ENCODE measurements at places on chromosomes 12 and 14.

- no peak for DNase-seq
Measured at GRCh38 chr14:51604073-51604472, 47.6 kb upstream of the FRMD6 start.

- no peak for DNase-seq
Measured at GRCh38 chr12:7856516-7856915, 16.2 kb downstream of the SLC2A14 start.

- no peak for DNase-seq
Measured at GRCh38 chr12:45532113-45532512, 197.4 kb upstream of the ARID2 start.

DNA sequence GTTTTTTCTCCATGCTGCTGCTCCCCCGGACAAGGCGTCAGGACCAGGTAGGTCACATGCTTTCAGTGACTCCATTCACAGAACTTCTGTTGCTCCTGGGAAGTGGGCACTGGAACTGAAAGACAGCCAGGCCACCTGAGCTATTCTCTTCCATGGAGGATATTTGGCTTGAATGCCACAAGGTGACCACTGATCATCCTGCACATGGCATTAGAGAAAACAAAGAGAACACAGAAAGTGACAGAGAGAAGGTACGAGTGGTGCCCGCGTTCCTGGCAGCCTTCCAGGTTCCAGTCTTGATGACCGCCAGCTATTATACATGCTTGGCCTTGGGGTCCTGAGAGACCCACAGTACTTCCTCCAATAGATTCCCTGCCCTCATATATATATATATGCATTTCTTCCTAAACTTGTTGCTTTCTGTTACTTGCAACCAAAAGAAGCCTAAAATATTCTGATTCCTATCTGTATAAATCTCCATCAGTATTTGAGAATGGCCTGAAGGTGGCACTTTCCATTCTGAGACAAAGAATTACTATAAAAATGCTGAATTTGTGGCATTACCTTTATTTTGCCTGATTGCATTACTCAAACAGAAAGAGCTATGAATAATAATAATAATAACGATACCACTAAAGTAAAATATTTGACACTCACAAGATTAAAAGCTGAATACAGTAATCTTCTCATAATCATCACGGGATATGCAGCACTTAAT is 174.9 kb downstream of the FOXN3 start:
- no peak for DNase-seq

DNA sequence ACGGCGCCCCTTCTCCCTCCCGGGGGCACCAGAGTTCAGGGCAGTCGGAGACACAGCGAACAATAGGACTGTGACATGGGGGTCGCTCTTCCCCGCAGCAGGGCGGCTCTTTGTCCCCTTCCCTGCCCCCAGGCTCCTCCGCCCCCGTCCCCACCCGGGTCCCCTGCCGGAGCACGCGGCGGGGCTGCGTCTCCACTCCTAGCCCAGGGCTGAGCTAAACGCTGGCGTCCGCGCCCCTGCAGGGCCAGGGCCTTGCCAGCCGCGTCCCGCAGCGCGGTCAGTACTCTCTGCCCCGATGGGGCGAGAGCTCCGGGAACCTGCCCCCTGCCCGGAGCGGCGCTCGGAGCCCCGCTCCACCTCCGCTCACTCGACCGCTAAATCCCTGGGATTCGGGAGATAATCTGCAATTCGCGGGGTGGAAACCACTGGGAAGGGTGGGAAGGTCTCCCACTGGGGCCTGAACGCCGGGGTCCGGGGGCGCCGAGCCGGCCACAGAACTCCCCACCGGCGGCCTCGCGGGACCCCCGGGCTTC is 825 bp upstream of the CCDC85C start:
- no peak for DNase-seq

DNA sequence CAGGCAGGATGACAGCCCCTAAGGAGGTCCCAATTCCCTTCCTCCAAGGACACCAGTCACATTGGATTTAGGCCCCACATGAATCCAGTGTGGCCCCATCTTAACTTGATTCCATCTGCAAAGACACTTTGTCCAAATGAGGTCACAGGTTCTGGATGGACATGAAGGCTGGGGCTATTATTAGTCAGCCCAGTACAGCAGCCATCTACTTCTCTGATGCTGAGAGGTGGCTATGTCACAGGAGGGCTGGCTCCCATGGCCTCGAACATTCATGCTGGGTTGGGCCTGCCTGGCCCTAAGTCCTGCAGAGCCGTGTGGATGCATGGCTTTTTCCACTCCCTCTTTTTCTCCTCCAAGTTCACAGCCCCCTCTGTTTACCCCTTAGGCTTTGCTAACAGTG is 35.9 kb downstream of the SLC15A4 start:
- no peak for DNase-seq

DNA sequence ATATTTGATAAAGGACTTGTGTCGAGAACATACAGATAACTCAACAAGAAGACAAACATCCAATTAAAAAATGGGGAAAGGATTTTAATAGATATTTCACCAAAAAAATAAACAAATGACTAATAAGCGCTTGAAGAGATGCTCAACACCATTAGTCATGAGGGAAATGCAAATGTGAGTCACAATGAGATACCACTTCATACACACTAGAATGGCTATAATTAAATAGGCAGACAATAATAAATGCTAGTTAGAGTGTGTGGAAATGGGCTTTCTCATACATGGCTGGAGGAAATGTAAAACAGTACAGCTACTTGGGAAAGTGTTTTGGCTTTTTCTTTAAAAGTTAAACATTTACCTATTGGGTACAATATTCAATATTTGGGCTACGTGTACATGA is 34.8 kb downstream of the DLK1 start:
- DNase-seq = peak; percentile 8

Measured in suppressor macrophage treated with lipopolysaccharide for 1 hour (primary cell).